Spleen (tissue), 13 donors: ENCODE measurements at places on chromosomes 5 and 9.

GRCh38 chr9:125821078-125821477, 73.9 kb downstream of the PBX3 start:
- DNase-seq: no peak

DNA sequence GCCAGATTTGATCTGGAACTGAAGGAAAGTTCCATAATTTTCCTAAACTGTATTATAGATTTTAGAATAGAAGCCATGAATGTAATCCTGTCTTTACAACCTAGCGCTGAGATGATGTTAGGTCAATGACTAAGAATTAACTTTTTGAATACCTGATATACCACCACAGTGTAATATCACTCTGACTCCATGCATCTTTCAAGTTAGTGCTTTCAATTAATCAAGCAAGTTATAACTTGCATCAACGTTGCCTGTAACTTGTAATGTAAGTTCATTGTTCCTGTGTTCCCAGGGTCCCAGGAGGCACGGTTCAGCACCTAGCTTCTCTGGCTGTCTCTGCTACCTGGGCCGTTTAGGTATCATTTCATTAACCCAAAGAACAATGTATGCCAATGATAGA, 139.3 kb downstream of the CSNK1G3 start:
- no peak for DNase-seq

DNA sequence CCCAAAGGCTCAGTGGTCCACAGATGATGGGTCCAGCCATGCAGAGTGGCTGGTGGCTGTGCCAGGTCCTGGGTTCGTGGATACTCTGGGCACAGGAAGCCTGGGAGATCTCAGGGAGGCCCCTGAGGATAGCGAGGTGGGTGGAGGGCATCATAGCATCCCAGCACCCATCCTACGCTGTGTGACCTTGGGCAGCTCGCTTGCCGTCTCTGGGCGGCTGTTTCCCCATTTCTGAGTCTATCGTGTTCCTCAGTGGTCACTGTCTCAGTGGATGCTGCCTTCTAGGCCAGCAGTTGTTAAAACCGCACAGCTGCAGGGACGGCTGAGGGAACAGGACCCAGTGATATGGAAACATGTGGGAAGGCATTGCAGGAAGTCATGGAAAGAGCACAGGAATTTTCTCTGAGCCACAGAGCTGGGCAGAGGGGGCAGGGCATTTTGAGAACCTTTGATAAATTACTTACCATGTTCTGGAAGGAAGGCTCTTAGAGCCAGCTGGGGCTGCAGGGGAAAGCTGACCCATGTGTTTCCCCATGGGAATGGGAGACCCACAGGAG, 86.4 kb upstream of the COL5A1 start:
- DNase-seq: no peak

GRCh38 chr9:6765396-6765795, 7.6 kb downstream of the KDM4C start:
- no peak for DNase-seq

- DNase-seq: no peak
These were observed 75.0 kb upstream of the FRRS1L start for GRCh38 chr9:109242014-109242413.

DNA sequence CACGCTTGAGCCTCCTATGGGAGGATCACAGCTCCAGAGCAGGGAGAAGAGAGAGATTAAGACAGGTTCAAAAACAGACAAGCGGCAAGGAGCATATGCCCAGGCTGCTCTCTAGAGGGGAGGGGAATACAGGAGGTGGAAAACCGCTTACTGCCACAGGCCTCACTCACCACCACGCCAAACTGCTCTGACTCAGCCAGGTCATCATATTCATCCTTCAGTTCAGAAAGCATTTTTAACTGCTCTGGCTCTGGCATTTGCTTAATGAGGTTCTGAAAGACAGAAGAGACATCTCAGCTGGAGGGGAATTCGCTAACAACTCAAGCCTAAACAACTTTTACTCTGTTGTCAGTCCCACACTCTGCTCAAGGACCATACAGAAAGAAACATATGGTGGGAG, 40.1 kb downstream of the PCDHGC5 start:
- DNase-seq: no peak

DNA sequence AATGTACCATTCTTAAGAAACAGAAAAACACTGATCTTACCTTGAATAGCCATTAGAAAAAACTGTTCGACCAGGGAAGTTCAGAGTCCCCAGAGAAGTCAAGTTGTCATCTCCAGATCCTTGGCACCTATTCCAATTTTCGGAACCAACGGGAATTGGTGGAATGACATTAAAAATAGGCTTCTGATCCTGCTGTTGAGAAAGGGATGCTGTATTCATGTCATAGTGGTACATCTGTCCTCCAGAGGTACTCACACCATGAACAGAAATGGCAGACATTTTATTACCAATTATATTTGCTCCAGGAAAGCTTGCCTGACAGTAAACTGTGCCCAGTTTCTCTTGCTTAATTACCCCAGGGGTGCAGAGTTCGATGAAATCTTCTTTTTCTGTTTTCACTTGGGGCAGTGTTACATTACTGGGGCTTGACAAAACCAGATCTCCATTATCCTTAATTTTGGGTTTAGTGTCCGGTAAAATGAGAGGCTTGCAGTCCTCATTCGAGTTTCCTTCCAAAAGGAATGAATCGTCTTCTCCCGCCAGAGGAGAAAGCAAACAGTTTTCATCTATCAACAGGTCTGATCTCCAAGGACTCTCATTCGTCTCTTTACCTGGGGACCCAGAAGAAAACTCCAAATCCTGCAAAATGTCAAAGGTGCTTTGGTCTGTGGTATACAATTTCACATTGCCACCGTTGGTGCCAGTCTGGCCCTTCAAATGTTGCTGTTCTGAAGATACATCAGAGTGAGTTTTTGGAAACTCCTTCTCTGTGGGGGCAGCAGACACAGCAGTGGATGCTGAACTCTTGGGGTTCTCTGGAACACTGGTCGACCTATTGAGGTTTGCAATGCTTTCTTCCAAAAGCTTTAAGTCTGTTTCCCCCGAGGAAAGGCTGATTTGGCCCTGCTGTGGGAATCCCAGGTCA, 3.6 kb downstream of the NR3C1 start:
- DNase-seq: no peak

- no peak for DNase-seq
These were observed 46.6 kb downstream of the SLC12A7 start for GRCh38 chr5:1065143-1065750.

GRCh38 chr9:30258094-30258493, 2126.3 kb upstream of the ACO1 start:
- DNase-seq: no peak

GRCh38 chr9:6877671-6878161, 119.9 kb downstream of the KDM4C start:
- no peak for DNase-seq

DNA sequence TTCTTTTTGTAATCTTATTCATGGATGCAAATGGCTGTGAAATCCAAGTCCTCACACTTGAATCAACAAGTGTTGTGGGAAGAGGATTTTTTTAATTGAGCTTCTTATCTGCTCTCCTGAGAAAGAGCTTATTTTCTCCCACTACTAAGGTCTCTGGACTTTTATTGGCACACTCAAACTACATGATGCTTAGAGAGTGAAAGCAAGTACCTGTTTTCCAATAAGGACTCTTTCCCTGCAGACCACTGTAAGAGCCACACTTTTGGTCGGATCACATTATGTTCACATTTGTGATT, 546.4 kb upstream of the ARRDC3 start:
- no peak for DNase-seq

GRCh38 chr9:92480291-92480771, 2.0 kb downstream of the ASPN start:
- no peak for DNase-seq

- DNase-seq: no peak
These were observed 203.4 kb downstream of the CACNA1B start for GRCh38 chr9:138080979-138081378.

DNA sequence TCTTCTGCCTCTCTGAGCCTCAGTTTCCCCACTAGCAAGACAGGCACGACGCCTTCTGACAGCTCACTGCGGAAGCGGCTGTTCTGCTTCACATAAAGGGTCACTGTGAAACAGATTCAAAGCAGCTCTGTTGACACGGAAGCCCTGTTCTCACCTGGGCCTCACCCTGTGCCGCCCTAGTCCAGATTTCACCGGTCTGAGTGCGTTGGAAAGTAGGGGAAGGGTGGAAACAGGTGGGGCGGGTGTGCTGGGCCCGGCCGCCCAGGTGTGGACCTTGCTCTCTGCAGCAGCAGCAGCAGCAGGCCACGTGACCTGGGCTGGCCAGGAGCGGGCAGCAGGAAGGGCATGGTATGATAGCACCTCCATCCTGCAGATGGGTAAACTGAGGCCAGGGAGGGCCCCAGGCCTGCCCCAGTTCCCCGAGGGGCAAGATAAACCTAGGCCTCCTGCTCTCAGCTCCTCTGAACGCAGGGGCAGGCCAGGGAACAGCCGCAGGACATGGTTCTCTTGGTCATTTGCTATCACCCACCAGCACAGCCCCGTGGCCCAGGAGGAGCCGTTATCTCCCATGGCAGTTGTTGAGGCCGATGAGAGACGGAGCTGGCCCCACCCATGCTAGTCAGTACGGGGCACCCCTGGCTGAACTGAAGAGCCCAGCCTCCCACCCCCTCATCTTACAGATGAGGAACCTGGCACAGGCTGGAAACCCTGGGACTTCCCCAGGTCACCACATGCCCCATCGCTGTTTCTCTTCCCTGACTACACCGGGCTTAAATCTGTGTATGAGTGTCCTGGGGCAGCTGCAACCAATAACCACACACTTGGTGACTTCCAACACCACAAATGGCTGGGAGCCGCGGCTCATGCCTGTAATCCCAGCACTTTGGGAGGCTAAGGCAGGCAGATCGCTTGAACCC, 12.1 kb downstream of the PTGES2 start:
- peak; percentile 81 for DNase-seq

DNA sequence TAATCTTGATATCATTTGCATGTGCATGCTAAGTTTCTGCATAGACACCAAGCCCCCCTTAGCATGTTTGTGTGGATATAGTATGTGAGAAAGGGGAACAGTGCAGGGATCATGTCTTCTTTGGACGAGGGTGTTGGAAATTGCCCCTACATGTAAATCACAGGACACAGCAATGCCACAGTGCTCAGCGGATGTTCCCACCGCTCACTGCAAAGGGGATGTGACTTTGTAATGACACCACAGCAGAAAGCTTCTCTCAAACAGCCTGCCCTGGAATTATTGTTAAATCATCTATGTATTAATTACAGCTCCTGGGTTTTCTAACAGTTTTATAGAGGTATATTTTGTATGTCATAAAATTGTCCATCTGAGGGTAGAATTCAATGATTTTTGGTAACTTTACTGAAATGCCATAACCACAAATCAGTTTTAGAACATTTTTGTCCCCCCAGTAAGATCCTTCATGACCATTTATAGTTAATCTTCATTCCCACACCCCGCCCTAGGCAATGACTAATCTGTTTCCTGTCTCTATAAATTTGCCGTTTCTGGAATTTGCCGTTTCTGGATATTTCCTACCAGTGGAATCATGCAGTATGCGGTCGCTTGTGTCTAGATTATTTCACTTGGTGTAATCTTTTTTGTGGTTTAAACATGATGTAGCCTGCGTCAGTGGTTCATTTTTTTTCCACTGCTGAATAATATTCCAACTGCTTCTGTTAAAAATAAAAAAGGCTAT, 648.5 kb upstream of the WWC1 start:
- DNase-seq: no peak

GRCh38 chr5:146626936-146627335, 110.9 kb upstream of the GPR151 start:
- DNase-seq: no peak
